A172 (cell line): ENCODE measurements at places on chromosomes 1 and 21. TPM values are rescaled to one million over a fixed set of nuclear protein-coding genes. Genes with fewer than 3 reads are reported as not detected.

GRCh38 chr1:61140778-61141177 is 58.4 kb downstream of the NFIA start:
- no peak for DNase-seq

- no peak for DNase-seq
These were observed 112.9 kb downstream of the HLX start for GRCh38 chr1:220991959-220992704.

- no peak for DNase-seq
These were observed 72.1 kb downstream of the LMX1A start for GRCh38 chr1:165284454-165284853.

GRCh38 chr21:45012662-45013259 is 61.6 kb upstream of the ADARB1 start:
- DNase-seq = no peak

- no peak for DNase-seq
These were observed 2.7 kb downstream of the HNRNPU start for GRCh38 chr1:244861683-244862082.

The FCRL1 gene
- total RNA-seq = not detected in 2 replicates

The BSND gene
- not detected in 2 replicates for total RNA-seq
